ENCODE measurements at places on chromosomes 11 and 22. TPM values are rescaled to one million over a fixed set of nuclear protein-coding genes. Genes with fewer than 3 reads are reported as not detected.
A peak's percentile ranks its signal among the peaks of the same experiment; 100 is the strongest.

- peak; percentile 89 for DNase-seq
Observed at GRCh38 chr22:45201678-45202332, 38.1 kb downstream of the NUP50 start.

DNA sequence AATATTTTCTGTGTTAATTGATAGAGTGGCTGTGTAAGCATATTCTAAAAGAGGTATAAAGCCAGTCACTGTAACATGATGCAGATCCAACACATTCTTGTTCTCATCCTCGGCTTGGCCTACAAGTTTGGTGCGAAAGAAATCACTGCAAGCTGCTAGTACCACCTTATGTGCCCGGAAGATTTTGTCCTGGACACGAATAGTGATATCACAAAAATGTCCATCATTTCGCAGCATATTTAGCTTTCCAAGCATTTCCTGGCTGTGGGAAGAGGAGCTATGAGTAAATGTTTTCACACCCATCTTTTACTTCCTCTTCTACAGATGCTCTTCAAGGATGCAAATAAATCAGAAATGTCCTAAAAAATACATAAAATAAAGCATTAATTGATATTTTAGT is 53.1 kb downstream of the ZBTB44 start:
- DNase-seq, result no peak

DNA sequence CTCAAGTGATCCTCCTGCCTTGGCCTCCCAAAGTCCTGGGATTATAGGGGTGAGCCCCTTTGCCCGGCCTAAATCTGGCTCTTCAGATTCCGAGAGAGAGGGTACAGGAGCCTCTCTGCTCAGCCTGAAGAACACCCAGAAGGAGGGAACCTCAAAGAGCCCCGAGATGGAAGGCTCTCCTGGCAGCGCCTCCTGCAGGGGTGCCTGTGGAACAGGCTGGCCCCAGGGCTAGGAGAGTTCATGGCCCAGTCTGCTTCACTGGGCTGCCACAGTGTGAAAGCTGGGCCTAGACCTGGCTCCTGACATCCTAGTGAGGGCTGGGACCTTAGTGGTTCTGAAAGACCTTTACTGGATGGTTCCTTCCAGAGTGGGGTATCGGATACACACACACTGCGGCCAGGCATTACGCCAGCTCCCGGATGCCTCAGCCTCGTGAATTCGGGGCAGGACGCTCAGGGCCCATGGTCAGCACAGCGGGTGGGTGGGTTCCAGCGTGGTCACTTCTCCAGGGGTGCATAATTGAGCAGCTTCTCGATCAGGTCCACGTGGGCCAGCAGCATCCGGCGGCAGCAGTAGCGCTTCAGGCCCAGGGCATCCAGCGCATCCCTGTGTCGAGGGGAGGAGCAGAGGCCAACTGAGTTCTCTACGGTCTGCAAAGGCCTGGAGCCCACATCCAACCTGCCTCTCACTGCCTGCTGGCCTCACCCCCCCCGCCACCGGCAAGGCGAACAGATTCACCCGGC is 2.3 kb downstream of the POLR2L start:
- DNase-seq, result peak; percentile 28

- no peak for DNase-seq
Observed at GRCh38 chr22:33036881-33037280, 21.3 kb downstream of the SYN3 start.

Gene VWCE
- 0.15 TPM for total RNA-seq

Gene KRTAP5-8
- not detected for total RNA-seq

DNA sequence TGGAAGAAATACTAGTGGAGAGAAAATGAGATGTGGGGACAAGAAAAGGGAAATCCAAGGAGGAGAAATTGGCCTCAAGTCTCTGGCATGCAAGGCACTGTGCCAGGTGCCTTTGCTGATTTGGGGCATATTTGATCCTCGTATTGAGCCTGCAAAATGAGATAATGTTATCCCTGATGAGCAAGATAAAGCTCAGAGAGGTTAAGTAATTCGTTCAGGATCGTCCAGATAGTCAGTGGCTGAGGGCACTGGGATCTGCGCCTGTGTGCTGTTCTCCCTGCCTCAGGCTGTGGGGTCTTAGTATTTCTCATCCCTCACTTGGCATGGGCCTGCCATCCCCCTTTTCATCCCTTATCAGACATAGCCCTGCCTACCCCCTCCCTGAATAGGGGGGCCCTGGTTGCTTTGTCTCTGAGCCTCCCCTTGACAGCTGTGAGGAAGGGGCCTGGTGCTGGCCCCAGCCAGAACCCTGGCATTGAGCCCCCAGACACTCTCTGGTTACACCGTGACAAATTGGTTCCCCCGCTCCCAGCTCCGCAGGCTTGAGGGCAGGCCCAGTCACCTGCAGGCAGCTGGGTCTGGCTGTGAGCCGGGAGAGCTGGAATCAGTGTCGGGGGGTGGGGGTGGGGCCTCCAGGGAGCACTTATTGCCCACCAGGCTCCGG is 85.7 kb downstream of the NECTIN1 start:
- DNase-seq, result no peak

- no peak for DNase-seq
Observed at GRCh38 chr11:124891373-124891861, 6.2 kb downstream of the ROBO4 start.

- no peak for DNase-seq
Observed at GRCh38 chr11:115300660-115301428, 203.4 kb downstream of the CADM1 start.

Gene AIFM3
- total RNA-seq, result 1.5 TPM

Gene OR52K2
- not detected for total RNA-seq
